ENCODE measurements at places on chromosomes 13 and 19.
A peak's percentile ranks its signal among the peaks of the same experiment; 100 is the strongest.

DNA sequence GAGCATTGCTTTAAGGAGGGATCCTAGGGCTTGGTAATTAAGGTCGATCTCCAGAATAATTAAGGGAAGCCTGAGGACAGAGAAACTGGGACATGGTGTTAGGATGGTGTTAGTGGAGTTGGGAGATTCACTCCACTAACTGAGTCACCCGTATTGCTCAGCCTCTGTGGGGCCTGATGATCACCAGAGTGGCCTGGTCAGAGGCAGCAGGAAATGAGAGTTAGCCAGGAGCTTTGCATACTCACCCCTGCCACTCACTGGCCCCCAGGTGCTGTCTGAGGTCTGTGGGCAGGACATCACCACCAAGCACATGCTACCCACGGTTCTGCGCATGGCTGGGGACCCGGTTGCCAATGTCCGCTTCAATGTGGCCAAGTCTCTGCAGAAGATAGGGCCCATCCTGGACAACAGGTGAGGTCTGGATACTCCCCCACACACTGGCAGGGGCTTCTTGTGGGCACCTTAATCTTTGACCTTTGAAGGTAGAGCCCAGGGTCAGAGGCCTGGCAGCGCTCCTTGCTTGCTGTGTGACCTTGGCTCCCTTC lies 32.1 kb downstream of the PPP2R1A start:
- DNase-seq = no peak
- peaks cover 22% of the 10 kb centered on the region for H3K36me3 ChIP-seq
- no peak overlapping the region for H3K27ac ChIP-seq
- H3K4me3 ChIP-seq = no peak overlapping the region

DNA sequence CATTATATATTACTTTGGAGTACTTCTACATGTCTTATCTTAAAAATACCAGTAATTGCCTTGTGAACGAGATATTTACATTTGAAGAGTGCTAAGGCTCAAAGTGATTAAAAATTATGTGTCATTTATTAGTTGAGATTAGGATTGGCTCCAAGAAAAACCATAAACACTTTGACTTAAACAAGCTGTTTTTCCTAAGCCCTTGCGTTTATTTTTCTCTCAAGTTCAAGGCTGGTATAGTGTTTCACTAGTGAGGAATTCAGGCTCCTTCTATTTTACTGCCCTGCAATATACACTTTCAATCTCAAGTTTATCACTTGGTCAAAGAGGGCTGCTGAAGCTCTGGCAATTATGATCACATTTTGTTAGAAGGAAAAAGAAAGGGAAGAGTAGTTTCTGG lies 49.9 kb downstream of the UFM1 start:
- peaks cover 12% of the 10 kb centered on the region for H3K27me3 ChIP-seq
- DNase-seq = no peak
- H3K4me1 ChIP-seq = no peaks in the 10 kb centered on the region
- H3K27ac ChIP-seq = no peak overlapping the region

GRCh38 chr13:77530875-77531274 lies 4.6 kb upstream of the SCEL start:
- no peaks in the 10 kb centered on the region for H3K4me1 ChIP-seq
- no peak for DNase-seq
- H3K4me3 ChIP-seq = no peak overlapping the region

- H3K27ac ChIP-seq = no peak overlapping the region
- DNase-seq = no peak
- peaks cover 21% of the 10 kb centered on the region for H3K27me3 ChIP-seq
- H3K36me3 ChIP-seq = peaks cover 2% of the 10 kb centered on the region
- peaks cover 3% of the 10 kb centered on the region for H3K4me1 ChIP-seq
These were observed 203.0 kb downstream of the KCTD12 start for GRCh38 chr13:76683168-76683567.

DNA sequence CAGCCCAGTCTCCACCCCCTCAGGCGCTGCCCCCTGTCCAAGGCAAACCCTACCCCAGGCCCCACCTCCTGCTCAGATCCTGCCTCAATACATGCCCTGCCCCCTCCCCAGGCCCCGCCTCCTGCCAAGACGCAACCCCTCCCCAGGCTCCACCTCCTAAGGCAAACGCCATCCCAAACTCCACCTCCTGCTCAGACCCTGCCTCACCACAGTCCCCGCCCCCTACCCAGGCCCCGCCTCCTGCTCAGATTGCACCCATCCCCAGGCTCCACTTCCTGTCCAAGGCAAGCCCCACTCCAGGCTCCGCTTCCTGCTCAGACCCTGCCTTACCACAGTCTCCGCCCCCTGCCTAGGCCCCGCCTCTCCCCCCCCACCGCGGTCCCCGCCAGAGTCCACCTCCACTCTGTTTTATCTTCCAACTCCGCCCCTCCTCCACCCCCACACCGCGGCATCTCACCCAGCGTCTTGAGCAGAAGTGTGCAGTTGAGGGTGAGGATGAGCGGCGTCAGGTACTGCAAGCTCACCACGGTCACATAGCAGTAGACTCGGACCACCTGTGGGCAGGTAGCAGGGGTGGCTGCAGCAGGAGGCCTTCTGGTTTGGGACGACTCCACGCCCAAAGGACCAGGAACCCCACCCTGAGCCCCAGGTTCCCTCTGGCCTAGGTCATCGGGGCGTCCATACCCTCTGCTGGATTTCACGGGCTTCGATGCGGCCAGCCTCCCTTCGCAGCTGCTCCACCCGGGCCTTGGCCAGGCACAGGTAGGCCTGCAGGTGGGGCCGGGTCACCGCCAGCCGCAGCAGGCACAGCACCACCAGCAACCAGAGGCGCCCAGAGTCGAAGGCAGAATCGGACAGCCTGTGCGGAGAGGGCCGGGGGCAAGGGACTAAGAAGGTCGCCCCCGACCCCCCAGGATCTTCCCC lies 17.7 kb downstream of the TMEM161A start:
- no peaks in the 10 kb centered on the region for H3K27me3 ChIP-seq
- no peak for DNase-seq
- H3K36me3 ChIP-seq = peaks cover 7% of the 10 kb centered on the region
- H3K27ac ChIP-seq = no peak overlapping the region
- H3K4me1 ChIP-seq = no peaks in the 10 kb centered on the region

GRCh38 chr13:33181264-33181663 lies 104.3 kb downstream of the STARD13 start:
- DNase-seq = no peak
- no peaks in the 10 kb centered on the region for H3K36me3 ChIP-seq
- H3K4me3 ChIP-seq = no peak overlapping the region
- no peaks in the 10 kb centered on the region for H3K4me1 ChIP-seq

DNA sequence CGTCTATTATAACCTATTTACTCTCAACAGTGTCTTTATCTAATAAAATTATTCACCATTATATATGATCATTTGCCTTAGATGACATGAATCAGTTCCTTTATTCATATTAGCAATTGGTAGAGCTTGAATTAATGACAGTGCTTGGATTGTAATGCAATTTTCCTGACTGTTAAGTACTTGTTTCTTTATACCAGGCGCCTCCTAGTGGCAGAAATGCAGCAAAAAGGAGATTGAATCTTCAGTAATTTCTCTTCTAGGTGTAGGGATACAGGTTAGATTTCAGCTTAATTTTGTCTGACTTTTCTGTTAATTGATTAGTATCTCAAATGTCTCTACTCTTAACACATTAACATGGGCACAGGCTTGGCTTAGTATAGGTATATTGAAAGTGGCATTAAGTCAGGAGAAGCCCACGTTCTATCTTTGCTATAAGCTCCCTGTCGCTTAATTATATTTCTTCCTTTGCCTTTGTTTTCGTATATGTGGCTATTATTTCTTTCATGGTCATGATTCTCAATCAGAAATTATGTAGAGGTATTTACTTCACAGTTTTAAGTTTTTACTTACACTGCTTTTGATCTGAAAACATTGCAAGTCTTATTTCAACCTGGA lies 9.1 kb upstream of the LHFPL6 start:
- no peaks in the 10 kb centered on the region for H3K4me1 ChIP-seq
- peak; percentile 16 for DNase-seq
- no peak overlapping the region for H3K27ac ChIP-seq
- peaks cover 2% of the 10 kb centered on the region for H3K36me3 ChIP-seq
- no peak overlapping the region for H3K4me3 ChIP-seq
